ENCODE measurements at places on chromosomes 1 and 21. TPM values are rescaled to one million over a fixed set of nuclear protein-coding genes. Genes with fewer than 3 reads are reported as not detected.

DNA sequence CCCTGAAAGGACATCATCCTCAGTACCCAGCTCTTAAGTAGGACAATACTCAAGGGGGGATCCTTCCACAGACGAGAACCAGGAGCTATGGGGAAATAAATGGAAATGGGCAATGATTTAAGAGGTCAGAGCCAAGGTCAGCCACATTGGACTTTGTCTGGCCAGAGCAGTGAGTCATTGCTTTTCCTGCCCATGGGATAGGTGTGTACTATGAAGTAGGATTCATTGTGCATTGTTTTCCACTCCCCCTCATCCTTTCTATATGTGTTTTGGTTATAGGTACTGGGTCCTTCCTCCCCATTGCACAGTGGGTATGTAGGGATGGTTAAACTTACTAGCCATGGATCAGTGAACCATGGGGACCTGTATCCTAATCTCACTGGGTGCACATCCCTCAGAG is 328.9 kb upstream of the USP25 start:
- H3K4me1 ChIP-seq, result no peaks in the 10 kb centered on the region
- no peak overlapping the region for H3K4me3 ChIP-seq
- DNase-seq, result no peak
- no peak overlapping the region for H3K27ac ChIP-seq
- H3K27me3 ChIP-seq, result no peaks in the 10 kb centered on the region
- no peaks in the 10 kb centered on the region for H3K36me3 ChIP-seq

Gene FAM177B
- total RNA-seq, result not detected

Gene VASH2
- 1.0 TPM for total RNA-seq

Gene MEX3A
- 0.13 TPM for total RNA-seq

DNA sequence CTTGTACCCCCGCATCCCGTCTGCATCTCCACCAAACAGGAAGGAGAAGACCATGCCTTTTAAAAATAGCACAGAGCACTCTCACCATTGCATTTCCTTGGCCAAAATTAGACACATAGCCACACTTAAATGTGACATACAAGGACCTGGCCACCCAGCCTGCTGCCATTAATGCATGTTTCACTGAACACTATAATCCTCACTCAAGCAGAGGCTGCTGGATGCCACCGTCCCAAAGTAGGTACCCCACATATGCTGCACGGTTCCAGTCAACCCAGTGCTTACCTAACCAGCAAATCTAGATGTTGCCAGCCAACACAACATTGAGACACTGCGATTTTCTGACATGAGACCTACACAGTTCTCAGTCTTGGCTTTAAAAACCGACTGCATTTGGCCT is 107.7 kb downstream of the ADSS2 start:
- H3K27me3 ChIP-seq, result no peaks in the 10 kb centered on the region
- no peak overlapping the region for H3K27ac ChIP-seq
- H3K36me3 ChIP-seq, result no peaks in the 10 kb centered on the region
- no peak for DNase-seq

Gene DMRTA2
- 15.0 TPM for total RNA-seq

Gene OR2L2
- not detected for total RNA-seq

DNA sequence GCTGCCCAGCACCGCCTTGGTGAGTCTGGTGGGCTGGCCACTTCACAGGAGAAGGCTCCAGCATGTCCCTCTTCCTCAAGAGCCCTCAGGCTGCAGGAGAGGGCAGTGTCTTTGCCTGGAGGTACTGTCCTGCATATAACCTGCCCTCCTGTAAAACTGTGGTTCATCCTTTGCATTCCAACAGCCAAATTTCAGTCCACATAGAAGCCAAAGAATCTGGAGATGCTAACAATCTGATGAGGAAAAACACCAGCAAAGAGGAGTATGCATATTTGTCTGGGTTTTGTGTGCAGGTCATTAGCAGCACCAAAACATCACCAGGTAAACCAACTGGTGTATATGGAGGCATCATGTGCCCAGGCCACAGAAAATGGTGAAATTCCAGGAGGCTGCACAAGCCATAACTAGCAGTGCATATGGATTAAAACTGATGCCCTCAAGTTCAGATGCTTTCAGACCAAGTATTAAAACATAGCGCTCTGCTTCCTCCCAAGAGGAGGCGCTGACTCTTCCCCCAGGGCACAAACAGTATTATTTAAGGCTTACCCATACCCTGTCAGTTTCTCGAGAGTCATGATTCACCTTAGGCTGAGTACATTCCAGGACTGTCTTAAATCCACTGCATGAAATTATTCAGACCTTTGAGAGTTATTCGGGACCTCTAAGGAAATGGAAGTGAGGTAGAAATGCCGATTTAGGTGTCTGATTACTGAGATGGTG is 150.5 kb upstream of the COA6 start:
- H3K4me1 ChIP-seq, result no peaks in the 10 kb centered on the region
- H3K27me3 ChIP-seq, result peaks cover 23% of the 10 kb centered on the region
- H3K27ac ChIP-seq, result no peak overlapping the region
- no peak overlapping the region for H3K4me3 ChIP-seq
- no peaks in the 10 kb centered on the region for H3K36me3 ChIP-seq

Gene VHLL
- total RNA-seq, result not detected

Gene S100A10
- total RNA-seq, result 90.2 TPM

Gene IFI44L
- total RNA-seq, result 0.56 TPM

DNA sequence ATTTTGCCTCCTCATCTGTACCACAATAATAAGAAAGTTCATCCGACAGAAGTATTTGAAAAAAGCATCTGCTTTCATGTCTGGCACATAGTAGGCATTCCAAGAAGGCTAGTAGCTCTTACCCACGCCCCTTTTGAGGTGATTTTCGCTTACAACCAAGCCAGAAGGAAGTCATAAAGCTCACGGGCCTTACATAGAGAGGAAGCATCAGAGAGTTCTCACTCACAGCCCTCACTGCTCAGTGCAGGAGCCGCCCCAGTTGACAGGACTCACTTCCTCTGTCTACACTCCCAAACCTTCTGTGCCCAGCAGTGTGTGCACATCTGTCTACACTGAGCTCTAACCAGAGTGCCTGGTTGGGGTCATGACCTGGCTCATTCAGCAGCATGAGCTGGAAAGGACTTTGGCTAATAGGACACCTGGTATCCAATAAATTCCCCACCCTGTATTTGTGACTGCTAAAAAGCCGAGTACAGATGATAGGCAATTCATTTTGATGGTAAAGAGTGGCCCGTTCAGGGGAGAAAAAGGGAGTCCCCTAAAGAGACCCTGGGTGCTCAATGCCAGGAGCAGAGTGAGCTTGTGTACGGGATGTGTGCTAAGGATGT is 36.8 kb upstream of the DUSP10 start:
- no peaks in the 10 kb centered on the region for H3K4me1 ChIP-seq
- no peak overlapping the region for H3K27ac ChIP-seq
- no peak overlapping the region for H3K4me3 ChIP-seq
- no peaks in the 10 kb centered on the region for H3K27me3 ChIP-seq
- H3K36me3 ChIP-seq, result no peaks in the 10 kb centered on the region

Gene CFHR4
- total RNA-seq, result not detected

DNA sequence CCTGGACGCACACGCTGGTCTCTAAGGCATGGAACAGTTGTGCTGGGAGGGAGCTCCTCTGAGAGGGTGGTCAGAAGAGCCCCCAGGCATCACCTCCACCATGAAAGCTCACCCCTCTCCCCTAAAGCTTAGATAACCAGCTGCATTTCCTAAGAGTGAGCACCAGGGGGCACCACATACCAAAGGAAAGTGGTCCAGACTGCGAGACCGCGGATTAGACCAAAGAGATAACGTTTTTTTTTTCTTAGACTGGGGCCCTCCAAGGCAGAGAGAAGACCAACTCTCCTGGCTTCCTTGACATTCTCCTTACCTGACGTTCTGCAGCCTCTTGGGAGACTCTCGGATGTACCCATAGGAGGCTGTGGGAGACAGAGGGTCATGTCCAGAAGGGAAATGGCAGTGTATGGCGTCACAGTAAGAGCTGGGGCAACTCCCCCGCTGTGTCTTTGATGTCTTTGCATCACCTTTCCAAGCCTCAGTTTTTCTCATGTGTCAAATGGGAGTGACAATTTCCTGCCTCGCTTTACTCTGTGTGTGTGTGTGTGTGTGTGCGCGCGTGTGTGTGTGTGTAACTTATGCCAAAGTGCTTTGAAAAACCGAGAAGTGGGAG is 12.3 kb upstream of the IFNLR1 start:
- peaks cover 10% of the 10 kb centered on the region for H3K4me1 ChIP-seq
- H3K36me3 ChIP-seq, result no peaks in the 10 kb centered on the region
- no peak overlapping the region for H3K27ac ChIP-seq
- no peaks in the 10 kb centered on the region for H3K27me3 ChIP-seq
- no peak overlapping the region for H3K4me3 ChIP-seq
- DNase-seq, result peak; percentile 70
